T1000 (cell line): ENCODE measurements at places on chromosomes 13 and 19.

GRCh38 chr19:56167064-56167578 lies 8.7 kb upstream of the GALP start:
- no peak for DNase-seq

- DNase-seq: no peak
Measured at GRCh38 chr19:54252845-54253244, 4.2 kb downstream of the LILRB5 start.

GRCh38 chr13:21694831-21695230 lies 24.0 kb downstream of the FGF9 start:
- DNase-seq: no peak

DNA sequence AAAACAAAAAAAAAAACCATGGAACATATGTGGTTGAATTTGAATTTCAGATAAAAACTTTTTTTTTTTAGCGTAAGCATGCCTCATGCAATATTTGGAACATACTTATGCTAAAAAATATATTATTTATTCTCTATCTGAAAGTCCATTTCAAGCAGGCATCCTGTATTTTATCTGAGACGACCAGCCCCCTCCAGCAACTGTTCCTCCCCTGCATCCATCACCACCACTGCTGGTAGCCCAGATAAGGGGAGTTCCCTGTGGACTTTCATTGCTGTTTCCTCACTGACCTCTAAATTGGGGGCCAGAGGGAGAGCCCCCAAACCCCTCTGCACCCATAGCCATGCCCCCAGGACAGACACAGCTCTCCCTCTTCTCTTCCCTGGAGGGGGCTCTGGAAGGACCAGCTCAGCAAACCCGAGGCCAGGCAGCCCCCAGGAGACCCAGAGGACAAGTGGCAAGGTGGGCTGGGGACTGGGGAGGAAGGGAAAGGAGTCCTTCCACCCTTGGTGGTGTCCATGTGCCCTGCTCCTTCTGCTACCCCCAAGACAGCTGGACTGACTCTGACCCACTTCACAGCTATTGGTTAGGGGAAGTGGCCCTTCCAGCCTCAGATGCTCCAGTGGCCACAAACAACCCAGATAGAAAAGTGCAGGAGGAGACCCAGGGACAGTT lies 6.6 kb upstream of the SIGLEC12 start:
- no peak for DNase-seq

GRCh38 chr13:43223216-43223615 lies 199.8 kb downstream of the DNAJC15 start:
- no peak for DNase-seq

- DNase-seq: no peak
Measured at GRCh38 chr19:45357445-45357783, 13.0 kb downstream of the ERCC2 start.

- DNase-seq: no peak
Measured at GRCh38 chr19:35330475-35330874, 1.5 kb downstream of the CD22 start.
